M059J (cell line): ENCODE measurements at places on chromosomes 2 and 18.
A peak's percentile ranks its signal among the peaks of the same experiment; 100 is the strongest.

- DNase-seq, result no peak
Measured at GRCh38 chr2:98876741-98877140, 59.3 kb downstream of the CRACDL start.

DNA sequence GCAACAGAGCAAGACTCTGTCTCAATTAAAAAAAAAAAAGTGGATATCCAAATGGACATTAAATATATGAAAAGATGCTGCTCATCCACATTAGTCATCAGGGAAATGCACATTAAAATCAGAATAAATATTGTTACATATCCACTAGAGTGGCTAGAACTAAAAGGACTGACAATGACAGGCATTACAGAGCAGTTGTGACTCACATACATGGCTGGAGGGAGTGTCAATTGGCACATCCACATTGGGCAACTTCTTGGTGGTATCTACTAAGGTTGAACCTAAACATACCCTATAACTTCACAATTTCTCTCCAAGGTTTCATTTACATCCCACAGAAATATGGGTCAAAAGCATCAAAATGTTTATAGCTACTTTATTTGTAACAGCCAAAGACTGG is 14.0 kb upstream of the DNER start:
- no peak for DNase-seq

- no peak for DNase-seq
Measured at GRCh38 chr18:66759050-66759828, 155.3 kb upstream of the CDH19 start.

DNA sequence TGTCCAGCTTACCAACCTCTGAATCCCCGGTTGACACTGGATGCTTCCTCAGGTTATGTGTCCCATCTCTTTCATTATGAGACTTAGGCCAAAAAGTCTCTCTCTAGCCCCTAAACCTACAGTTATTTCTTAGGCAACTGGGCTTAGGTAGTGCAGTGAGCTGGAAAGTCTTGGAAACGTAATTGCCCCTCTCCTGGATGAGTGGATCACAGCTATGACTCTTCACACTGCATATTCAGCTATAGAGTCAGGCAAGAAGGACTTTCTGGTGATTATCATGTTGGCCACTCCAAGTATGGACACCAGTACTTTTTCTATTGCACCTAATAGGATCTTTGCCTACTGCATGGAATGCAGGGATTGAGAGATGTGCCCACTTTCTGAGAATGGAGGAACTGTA is 458.3 kb upstream of the CELF4 start:
- DNase-seq, result no peak

GRCh38 chr18:79452991-79453645 is 57.4 kb downstream of the NFATC1 start:
- DNase-seq, result no peak

- DNase-seq, result peak; percentile 27
Measured at GRCh38 chr2:160334028-160334741, 134.1 kb upstream of the ITGB6 start.

- DNase-seq, result peak; percentile 71
Measured at GRCh38 chr2:144834998-144835633, 315.2 kb upstream of the ZEB2 start.
